Upper lobe of right lung (tissue), 1 donor: ENCODE measurements at places on chromosomes 5 and 9.

DNA sequence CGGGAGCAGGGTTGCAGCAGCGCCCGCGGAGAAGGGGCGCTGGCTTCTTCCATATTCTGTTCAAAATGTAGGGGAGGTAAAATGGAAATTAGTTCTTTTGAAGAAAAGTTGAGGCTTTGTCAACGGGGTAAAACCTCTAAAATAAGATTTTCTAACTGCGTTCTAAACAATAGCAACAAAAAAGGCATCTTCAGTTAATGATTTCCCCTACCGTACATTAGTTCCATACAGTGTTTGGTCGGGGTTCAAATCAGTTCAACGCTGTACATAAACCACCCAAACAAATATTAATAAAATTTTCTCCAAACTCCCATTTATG is 343 bp upstream of the FANCC start:
- DNase-seq, result no peak
- no peaks in the 10 kb centered on the region for H3K36me3 ChIP-seq
- peaks cover 9% of the 10 kb centered on the region for H3K4me1 ChIP-seq
- peak overlapping the region; percentile 100 for H3K4me3 ChIP-seq
- H3K27me3 ChIP-seq, result no peaks in the 10 kb centered on the region
- peak overlapping the region; percentile 95 for H3K27ac ChIP-seq

DNA sequence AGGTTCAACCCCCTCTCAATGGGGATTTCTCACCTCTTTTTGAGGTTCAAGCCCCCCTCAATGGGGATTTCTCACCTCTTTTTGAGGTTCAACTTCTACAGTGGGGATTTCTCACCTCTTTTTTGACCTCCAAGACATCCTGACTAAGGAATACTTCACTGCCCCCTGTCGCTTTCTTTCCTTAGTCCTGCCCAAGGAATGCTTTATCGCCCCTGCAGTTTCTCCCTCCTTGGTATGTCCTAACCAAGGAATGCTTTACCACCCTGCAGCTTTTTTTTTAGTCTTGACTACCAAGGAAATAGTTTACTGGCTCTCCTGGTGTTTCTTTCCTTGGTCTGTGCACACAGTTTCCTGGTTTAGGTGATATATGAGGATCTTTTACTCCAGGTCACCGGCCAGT is 9.6 kb upstream of the IRGM start:
- no peak for DNase-seq
- no peak overlapping the region for H3K27ac ChIP-seq
- no peak overlapping the region for H3K4me3 ChIP-seq
- no peaks in the 10 kb centered on the region for H3K36me3 ChIP-seq
- no peaks in the 10 kb centered on the region for H3K4me1 ChIP-seq

- H3K4me3 ChIP-seq, result no peak overlapping the region
- H3K4me1 ChIP-seq, result peaks cover 12% of the 10 kb centered on the region
- DNase-seq, result no peak
- H3K36me3 ChIP-seq, result peaks cover 16% of the 10 kb centered on the region
Observed at GRCh38 chr9:83935276-83935935, 14.2 kb upstream of the KIF27 start.

DNA sequence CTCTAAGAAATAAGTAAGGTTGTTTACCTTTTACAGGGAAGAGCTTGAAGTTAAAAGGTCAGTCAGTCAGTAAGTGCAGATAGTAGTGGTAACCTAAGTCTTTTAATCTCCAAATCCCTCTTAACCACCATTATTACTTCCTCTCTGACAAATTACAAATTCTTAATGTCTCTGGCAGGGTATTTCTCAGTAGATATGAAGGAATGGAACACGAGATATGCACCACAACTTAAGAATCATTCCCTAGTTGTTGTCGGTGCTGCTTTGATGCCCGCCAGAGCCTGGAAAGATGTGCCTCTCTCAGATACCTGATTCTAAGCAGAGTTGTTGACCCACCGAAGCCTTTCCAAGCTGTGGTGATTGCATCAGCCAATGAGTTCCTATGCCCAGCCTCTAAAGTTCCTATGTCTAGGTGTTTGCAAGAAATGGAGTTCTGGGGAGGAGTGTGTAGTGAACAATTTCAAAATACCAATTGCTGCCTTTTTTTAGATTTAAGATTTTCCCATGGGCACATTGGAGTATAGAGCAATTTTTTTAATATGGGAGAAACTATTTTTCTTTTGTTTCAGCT is 78.5 kb downstream of the CD180 start:
- no peaks in the 10 kb centered on the region for H3K27me3 ChIP-seq
